ENCODE measurements at places on chromosomes 1 and 21.

- no peak for DNase-seq
These were observed 28.6 kb upstream of the ZNF697 start for GRCh38 chr1:119676571-119677206.

- no peak for DNase-seq
These were observed 39.1 kb downstream of the TYW3 start for GRCh38 chr1:74771913-74772515.

- no peak for DNase-seq
These were observed 134.7 kb downstream of the KAZN start for GRCh38 chr1:14733048-14733778.

DNA sequence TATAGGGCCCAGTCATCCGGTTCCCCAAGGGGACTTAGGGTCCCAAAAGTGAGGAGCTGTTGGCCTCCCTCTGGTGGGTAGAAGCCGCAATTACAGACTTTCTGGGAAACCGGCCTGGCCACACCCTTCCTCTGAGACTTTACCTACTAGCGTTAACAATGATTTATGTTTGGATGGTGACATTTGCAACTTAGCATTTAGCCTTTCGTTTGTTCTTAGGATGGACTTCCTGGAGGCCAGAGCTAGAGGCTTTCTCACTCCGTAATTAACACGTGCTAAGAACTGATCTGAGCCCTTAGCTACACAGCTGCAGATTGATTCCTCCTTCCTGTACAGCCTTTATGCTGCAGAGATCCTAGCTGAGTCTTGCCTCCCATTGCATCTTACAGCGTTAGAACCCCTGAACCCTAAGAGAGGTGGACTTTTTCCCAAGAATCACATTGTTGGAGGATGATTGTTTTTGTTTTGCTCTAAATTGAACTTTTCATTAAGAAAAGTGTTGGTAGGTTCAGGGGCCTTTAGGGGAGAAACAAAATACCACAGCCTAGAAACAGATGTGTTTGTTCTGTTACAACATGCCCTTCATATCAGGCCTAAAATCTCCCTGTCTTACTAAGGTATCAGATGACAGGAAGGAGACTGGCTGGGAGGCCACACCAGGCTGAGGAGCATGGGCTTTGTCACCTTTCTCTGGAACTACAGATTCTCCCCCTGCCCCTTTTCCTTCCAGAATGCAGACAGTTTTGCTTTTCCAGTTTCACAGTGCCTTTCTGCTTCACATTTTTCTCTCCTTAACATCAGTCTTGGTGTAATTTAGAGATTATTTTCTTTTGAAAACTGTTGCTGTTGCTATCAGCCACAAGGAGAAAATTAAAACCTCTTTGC lies 1.9 kb downstream of the S100A11 start:
- DNase-seq, result no peak

DNA sequence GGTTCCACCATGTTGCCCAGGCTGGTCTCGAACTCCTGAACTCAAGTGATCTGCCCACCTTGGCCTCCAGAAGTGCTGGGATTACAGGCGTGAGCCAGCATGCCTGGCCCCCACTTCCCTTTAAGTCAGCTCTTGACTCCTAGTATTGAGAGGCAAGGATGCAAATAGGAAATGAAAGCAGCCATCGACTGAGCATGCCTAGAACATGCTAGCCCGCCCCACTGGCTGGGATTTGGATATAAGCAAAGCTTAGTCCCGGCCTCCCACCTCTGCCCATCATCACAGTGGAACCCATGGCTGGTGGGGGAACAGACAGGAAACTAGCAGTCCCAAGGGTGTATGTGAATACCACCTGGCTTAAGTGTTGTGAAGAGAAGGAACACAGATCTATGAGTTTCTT lies 10.5 kb downstream of the C1orf167 start:
- no peak for DNase-seq

DNA sequence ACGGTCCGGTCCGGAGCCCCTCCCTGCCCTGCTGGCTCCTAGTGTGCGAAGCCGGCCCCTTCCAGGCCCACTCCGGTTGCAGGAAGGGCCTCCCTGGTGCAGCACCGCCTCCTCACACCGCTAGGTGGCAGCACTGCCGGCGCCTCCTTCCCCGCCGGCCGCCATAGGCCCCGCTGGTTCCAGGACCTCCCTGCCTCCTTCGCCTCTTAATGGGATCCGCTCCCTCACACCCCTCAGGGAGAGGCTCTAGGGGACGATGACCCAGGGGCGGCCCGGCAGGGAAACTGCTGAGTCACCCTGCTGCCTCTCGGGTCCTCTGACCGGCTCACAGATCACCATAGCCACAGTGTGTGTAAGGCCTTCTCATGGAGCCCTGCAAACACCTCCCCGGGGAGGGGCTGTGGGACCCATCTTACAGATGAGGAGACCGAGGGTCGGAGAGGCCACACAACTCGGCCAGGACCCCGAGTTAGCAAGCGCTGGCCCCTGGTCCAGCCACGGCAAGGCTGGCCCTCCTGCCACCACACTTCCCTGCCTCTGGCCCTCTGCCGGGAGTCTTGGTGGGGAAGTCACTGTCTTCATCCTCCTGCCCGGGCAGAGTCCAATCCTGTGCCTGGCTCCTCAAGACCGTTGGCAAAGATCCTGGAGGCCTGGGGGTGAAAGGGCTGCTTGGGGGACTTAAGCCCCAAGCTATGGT lies 1.6 kb upstream of the AJAP1 start:
- no peak for DNase-seq

- no peak for DNase-seq
These were observed 2.9 kb upstream of the SLC2A7 start for GRCh38 chr1:9028921-9029705.

DNA sequence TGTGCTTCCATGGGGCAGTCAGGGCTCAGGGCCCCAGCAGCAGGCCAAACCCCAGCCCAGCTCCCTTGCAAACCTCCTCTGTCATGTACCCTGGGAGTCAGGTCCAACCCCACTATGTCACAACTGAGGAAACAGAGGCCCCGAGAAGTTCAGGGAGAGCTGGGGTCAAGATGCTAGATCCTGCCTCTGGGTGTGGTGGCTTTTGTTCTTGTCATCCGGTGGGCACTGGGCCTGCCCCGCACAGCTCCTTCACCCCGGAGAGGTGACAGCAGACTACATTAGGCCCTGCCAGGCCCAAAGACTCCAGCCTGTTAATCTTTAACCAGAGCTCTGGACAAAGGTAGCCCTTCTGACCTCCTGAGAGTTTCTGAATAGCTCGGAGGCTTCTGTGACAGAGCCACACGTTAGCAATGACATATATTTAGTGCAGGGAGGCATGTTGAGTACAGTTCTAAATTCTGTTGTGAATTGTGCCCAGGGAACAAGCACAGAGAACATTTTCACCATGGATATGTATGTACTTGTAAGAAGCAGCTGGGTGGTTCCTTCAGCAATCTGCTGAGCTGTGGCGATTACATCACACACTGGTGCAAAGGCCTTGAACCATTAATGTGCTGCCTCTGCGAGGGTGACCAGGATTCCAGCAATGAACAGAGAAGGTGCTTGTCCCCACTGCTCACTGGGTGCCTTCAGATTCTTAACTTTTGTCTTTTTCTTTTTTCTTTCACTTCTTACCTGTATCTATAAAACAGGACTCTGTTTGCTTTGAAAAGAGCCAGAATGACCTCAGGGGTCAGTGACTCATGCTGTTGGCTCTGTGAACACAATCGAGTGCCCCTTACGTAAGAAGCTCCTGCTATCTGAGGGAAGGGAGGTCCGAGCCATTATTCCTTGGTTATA lies 102.8 kb downstream of the RHOU start:
- peak; percentile 95 for DNase-seq

GRCh38 chr1:54329312-54330003 lies 76.7 kb downstream of the SSBP3 start:
- DNase-seq, result no peak

DNA sequence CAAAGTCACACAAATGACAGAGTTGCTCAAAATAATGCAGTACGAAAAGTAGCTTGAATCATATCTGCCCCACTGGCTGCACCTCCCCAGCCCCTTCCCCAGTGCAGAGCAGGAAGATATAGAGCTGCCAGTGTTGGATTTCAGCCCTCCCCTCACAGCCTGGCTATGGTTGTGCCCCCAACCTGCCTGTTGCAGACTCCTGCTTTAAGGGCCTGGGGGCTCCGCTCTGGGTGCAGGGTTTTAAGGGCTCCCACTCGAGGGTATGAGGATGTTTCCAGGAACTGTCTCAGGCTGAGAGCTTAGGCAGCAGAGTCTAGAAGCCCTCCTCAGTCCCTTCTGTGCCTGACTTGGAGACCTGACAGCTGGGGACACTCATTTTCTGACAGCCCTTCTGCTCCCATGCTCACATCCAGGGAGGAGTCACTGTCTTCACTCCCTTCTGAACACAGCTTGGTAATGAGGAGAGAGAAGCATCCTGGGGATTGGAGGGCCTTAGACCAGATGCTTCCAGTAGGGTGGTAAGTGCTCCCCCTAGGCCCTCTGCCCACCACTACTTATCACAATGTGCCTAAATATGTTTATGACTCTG lies 4.6 kb downstream of the S100A9 start:
- no peak for DNase-seq

DNA sequence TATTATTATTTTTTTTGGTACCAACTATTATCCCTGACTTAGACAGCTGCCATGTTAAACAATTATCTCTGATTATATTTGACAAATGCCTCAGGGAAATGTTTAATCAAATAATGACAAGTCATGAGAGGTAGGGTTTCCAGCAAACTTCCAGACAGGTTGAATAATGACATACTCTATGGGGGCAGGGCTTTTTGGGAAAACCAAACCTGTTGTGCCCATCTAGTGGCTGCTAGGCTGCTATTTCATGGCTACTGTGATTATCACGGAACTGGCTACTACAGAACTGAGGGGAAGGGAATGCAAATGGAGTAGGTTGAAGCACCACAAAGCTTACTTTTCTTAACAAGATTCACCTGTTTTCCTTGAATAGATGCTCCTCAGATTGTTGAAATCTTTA lies 77.6 kb downstream of the DUSP10 start:
- DNase-seq, result no peak

GRCh38 chr1:36775716-36776115 lies 258.6 kb downstream of the GRIK3 start:
- no peak for DNase-seq

- DNase-seq, result no peak
These were observed 8.8 kb downstream of the RAB7B start for GRCh38 chr1:205994346-205994745.

GRCh38 chr1:34746785-34747637 lies 7.8 kb upstream of the GJB5 start:
- DNase-seq, result no peak

- no peak for DNase-seq
These were observed 55.0 kb upstream of the ETV3 start for GRCh38 chr1:157193219-157193618.

GRCh38 chr1:109782927-109783326 lies 19.2 kb upstream of the EPS8L3 start:
- no peak for DNase-seq

GRCh38 chr1:5813480-5813879 lies 178.7 kb downstream of the NPHP4 start:
- DNase-seq, result no peak

GRCh38 chr1:34924759-34925555 lies 4.5 kb downstream of the DLGAP3 start:
- DNase-seq, result no peak

DNA sequence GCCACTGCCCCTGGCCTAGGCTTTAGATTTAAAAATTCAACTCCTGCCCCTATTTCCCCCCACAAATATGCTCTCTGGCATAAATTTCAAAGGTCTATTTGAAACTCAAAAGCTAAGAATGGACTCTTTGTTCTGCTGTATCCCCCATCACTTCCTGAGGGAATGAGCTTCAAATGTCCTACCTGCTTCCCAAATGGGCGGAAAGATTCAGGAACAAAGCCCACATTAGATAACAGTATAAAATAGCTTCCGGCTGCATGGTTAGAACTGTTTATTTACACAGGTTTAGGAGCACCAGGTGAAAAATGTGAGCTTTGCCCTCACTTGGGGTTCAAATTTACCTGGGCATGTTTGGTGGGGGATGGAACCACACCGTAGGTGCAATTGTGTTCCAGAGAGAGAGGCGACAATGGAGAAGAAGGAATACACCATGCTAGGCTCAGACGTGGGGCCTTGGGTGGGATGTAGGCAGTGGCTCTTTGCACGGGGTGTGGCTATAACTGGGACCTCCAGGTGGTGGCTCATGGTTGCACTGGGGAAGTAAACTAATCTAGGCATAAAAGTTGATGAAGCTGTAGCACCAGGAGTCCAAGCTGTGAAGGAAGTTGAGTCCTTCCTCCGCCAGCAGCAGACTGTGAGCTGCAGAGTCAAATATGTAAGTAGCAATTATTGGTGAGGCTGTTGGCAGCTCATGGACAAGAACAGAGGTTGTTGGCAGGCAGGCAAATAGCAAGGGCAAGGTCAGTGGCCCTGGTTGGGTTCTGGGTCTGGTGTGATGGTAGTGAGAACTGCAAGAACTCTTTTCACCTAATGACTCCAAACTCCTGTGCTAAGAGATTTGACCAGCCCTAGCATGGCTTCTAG lies 41.5 kb upstream of the SRSF10 start:
- no peak for DNase-seq

DNA sequence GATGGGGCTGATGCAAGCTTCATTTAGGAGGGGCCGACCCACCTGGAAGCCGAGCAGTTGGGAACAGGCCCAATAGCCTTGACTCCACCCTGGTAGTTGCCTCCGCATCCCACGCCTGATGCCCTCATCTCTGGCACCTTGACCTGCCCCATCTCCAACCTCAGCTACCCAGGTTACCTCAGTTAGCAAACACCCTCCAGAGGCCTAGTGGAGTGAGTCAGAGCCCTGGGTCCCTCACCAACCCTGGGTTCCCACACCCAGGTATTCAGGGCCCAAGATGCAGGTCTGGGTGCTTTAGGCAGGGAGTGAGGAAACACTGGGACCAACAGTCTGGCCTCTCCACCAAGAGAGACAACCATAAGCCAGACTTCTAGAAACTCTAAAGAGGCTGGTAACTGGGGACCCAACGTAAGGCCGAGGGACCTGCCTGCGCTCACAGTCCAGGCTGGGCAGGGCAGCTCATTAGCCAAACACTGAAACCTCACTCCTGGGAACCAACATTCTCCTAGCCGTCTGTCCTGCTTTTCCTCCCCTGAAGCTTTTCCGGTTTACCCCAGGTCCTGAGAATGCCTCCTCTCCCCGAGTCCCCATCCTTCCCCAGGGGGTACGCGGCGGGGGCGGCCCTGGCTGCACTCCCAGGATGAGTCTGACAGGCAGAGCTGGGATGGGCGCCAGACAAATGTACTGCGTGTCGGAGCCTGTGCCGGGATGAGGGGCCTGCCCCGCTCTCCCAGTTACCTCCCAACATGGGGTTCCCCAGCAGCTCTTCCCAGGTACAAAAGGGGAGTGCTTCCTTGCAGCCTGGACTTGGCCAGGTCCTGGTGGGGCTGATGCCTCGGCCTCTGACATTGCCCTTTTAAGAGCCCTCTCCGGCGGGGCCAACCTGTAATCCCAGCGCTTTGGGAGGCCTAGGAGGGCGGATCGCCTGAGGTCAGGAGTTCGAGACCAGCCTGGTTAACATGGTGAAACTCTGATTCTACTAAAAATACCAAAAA lies 8.9 kb upstream of the CELSR2 start:
- DNase-seq, result no peak

Measured in epithelial cell of proximal tubule (primary cell).